MM.1S (cell line): ENCODE measurements at places on chromosomes 16 and 17.

DNA sequence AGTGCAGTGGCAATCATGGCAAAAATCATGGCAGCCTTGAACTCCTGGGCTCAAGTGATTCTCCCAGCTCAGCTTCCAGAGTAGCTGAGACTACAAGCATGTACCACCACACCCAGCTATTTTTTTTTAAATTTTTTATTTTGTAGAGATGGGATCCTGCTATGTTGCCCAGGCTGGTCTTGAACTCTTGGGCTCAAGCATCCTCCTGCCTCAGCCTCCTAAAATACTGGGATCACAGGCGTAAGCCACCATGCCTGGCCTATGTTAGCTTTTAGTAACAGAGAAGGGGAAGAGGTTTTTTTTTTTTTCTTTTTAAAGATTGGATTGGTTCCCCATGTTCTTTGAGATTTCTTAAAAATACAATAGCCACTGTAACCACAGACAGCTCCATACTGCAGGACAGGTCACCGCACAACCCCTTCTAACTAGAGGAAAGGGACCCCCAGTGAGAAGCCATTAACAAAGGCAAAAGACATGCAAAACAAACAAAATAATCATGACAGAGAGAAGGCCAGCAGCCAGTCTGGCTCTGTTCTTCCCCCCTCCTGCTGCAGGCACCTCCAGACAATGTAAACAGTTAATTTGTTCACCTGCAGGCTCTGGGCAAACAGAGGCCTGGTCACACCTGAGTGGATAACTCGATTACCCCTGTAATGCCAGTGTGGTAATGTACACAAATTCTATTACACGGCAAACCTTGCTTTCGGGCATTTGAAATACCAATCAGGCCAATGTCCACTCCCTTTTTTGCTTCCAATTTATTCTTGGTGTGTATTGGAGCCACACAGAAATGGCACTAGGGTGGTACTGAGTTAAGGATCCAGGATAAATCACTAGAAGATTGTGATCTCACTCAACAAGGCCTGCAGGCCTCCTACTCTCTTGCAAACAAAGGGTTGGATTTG lies 52.9 kb downstream of the SNX11 start:
- no peaks in the 10 kb centered on the region for H3K36me3 ChIP-seq
- no peak overlapping the region for H3K4me3 ChIP-seq
- H3K4me1 ChIP-seq = no peaks in the 10 kb centered on the region

- H3K27ac ChIP-seq = no peak overlapping the region
- no peak for DNase-seq
- H3K27me3 ChIP-seq = peaks cover 30% of the 10 kb centered on the region
- H3K36me3 ChIP-seq = no peaks in the 10 kb centered on the region
- no peak overlapping the region for H3K4me3 ChIP-seq
Measured at GRCh38 chr16:27950206-27950887, 113.2 kb downstream of the GSG1L start.

DNA sequence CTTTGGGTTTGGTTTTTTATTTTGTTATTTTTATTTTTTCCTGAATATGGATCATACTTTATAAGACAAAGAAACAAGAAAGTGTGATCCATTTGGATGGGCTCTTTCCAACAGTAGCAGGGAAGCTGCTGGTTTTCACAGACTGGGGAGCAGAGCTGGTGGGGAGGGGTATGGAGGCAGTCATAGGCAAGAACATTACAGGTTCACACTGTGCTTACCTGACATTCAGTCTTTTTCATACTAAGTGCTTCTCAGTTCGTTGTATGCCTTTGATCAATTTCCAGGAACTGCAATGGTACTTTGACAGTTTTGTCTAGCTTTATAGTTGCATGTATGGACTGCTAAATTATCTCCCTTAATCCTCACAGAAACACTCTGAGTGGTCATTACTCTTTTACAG lies 27.7 kb downstream of the BEAN1 start:
- H3K36me3 ChIP-seq = no peaks in the 10 kb centered on the region
- no peak overlapping the region for H3K27ac ChIP-seq
- DNase-seq = no peak
- H3K4me1 ChIP-seq = no peaks in the 10 kb centered on the region

DNA sequence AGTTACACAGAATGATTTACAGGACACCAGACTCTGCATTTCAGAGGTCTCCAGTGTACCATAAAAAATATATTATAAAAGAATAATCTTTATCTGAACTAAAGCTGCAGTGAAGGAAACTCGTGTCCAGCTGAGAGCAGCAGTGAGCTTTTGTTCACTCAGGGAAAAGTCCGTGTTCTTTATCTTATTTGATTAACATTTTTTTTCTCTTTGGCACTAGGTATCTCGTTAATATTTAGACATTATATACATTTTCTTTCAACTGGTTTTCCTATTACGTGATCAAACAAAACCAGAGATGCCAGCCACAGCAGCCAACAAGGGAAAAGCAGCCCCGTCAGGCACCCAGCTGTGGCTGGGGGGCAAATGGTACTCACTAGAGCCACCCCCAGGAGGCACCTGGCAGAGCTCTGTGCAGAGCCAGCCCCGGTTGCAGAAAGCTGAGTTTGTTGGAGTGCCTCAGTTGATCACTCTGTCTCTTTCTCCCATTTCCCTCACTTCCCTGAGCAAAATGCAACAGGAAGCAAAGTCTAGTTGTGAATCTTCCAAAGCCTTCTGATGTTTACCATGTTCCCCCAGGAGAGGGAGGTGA lies 1.1 kb upstream of the HS3ST4 start:
- no peaks in the 10 kb centered on the region for H3K36me3 ChIP-seq
- peaks cover 31% of the 10 kb centered on the region for H3K27me3 ChIP-seq
- no peaks in the 10 kb centered on the region for H3K4me1 ChIP-seq
- H3K27ac ChIP-seq = no peak overlapping the region
- DNase-seq = no peak

GRCh38 chr16:82937926-82938520 lies 311.3 kb downstream of the CDH13 start:
- DNase-seq = no peak
- H3K36me3 ChIP-seq = no peaks in the 10 kb centered on the region
- no peak overlapping the region for H3K4me3 ChIP-seq
- no peak overlapping the region for H3K27ac ChIP-seq
- no peaks in the 10 kb centered on the region for H3K27me3 ChIP-seq
- H3K4me1 ChIP-seq = no peaks in the 10 kb centered on the region

GRCh38 chr16:86569701-86570447 lies 3.2 kb downstream of the FOXC2 start:
- no peaks in the 10 kb centered on the region for H3K4me1 ChIP-seq
- H3K27ac ChIP-seq = no peak overlapping the region
- no peak for DNase-seq
- no peaks in the 10 kb centered on the region for H3K36me3 ChIP-seq

GRCh38 chr17:61568219-61569072 lies 22.6 kb downstream of the NACA2 start:
- no peaks in the 10 kb centered on the region for H3K27me3 ChIP-seq
- no peak for DNase-seq
- no peak overlapping the region for H3K4me3 ChIP-seq
- no peak overlapping the region for H3K27ac ChIP-seq
- no peaks in the 10 kb centered on the region for H3K4me1 ChIP-seq
- H3K36me3 ChIP-seq = no peaks in the 10 kb centered on the region

- no peak overlapping the region for H3K27ac ChIP-seq
- DNase-seq = no peak
- no peak overlapping the region for H3K4me3 ChIP-seq
- no peaks in the 10 kb centered on the region for H3K4me1 ChIP-seq
- H3K36me3 ChIP-seq = no peaks in the 10 kb centered on the region
Measured at GRCh38 chr16:86151239-86151851, 252.4 kb downstream of the IRF8 start.

GRCh38 chr17:46726206-46726605 lies 92.3 kb downstream of the WNT3 start:
- DNase-seq = no peak
- H3K27ac ChIP-seq = no peak overlapping the region
- no peaks in the 10 kb centered on the region for H3K27me3 ChIP-seq
- H3K4me1 ChIP-seq = no peaks in the 10 kb centered on the region
- H3K4me3 ChIP-seq = no peak overlapping the region

DNA sequence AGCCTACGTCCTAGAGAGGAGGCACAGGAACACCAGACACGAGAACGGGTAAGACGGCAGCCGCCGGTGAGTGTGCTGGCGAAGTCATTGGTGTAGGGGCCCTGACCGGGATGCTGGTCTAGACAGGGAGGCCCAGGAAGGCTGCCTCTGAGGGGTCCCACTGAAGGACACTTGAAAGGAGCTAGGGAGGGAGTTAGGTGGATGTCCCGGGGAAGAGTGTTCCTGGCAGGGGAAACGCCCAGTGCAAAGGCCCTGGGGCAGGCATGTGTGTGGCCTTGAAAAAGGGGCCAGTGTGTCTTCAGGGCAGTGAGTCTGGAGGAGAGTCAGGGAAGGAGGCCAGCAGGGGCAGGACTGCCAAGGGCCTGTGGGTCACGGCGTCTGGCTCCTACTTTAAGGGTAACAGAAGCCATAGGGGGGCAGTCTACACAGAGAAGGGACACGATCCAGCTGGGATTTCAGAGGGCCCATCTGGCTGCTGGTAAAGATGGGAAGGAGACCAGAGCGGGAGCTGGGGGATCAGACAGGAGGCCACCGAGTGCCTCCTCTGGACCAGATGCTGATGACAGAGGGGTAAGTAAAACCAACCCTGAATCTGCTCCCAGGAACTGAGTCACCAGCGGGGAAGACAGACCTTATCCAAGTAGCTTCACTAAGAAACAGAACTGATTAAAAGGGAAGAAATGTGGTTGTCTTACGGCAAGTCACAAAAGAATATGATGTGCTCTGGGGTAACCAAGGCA lies 115.9 kb downstream of the LITAF start:
- no peaks in the 10 kb centered on the region for H3K27me3 ChIP-seq
- DNase-seq = no peak
- peaks cover 5% of the 10 kb centered on the region; the same call in 1 of the 2 replicates for H3K4me1 ChIP-seq
